ENCODE measurements at places on chromosomes 3 and 15.
A peak's percentile ranks its signal among the peaks of the same experiment; 100 is the strongest.

- no peak for DNase-seq
These were observed 57.9 kb upstream of the EPHB3 start for GRCh38 chr3:184503647-184504046.

- DNase-seq: no peak
These were observed 31.3 kb upstream of the TMEM115 start for GRCh38 chr3:50390508-50391224.

DNA sequence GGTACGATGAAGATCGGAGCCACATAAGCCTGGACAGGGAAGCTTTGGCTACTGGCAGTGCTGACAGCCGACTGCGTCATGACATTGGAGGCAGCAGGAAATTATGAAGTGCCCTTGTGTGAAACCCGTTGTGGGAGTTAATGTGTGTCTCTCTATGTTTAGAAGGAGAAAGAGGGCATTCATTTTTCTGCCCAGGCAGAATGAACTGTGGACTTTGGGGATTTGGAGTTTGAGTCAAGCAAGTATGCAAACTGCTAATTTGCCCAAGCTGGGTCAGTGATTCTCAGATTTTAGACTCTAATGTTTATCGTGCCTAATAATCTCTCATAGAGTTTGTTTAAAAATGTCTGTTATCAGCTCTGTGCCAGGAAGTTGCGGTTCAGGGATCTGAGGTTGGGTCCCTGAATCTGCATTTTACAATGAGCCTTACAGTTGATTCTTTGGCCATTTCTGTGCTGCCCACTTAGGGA lies 5.6 kb downstream of the CTXND1 start:
- no peak for DNase-seq

GRCh38 chr3:183554377-183554776 lies 1.1 kb downstream of the KLHL6 start:
- DNase-seq: no peak

DNA sequence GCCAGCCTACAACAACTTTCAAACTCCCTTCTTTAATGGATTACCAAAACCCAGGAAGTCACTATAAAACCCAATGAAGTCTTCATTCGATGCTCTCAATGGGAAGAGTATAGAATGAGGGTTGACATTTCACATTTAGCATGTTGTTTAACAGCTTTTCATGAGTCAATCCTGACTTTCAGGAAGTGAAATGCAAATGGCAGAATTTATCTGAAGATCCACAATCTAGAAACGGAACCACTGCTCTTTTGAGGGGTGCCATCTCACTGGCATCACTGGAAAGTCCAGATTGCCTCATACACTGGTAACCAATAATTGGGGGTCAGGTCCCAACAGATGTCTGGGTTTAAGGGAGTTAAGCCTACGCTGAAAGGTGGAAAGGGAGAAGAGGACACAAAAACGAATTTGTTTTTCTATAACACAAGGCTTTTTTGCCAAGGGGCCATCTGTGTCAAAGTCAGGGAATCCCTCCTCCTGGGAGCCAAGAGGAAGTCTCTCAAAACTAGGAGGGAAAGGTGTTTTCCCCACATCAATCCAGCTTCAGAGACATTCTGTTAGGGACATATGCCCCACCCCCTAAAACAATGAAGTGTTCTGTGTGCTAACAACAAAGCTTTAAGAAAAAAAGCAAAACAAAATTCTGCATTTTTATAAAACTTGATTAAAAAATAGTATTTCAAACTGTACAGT lies 12.0 kb upstream of the ATP1B3 start:
- no peak for DNase-seq

GRCh38 chr3:10551821-10552630 lies 46.6 kb upstream of the ATP2B2 start:
- peak; percentile 91 for DNase-seq

- DNase-seq: no peak
These were observed 359.5 kb upstream of the CNTN6 start for GRCh38 chr3:733313-733712.

DNA sequence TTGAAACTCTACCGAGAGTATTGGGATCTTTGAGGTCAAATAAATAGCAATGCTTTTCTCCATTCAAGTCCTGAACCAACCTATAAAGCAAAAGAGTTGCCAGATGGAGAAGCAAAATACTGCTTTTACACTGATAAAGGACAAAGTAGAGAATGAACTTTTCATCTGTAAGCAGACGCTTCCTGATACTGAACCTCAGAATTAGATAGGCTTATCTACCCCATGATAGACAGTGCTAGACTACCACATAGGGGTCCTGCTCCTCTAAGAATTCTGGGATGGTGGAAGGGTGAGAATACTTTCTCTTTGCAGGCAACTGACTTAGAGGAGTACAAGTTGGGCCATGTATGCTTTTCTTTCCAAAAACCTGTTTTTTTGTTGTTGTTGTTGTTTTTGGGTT lies 9.5 kb downstream of the SAXO2 start:
- DNase-seq: no peak

DNA sequence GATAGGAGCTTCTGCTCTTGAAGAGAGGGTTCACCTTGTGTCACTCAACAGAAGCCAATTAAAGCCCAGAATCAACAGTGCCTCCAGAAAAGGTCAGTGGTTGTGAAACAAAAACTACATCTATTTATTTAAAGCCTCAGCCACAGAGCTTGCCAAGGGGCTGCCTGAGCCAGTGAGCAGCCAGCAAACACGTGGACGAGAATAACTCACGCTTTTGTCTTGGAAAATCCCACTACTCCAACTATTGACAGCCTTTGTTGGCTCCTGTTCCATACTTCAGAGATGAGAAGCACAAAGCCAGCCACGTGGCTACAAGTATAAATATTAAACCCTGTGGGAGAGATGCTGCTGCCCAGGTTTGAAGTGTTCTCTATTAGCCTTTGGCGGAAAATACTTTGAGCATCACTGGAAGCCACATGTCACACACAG lies 10.3 kb downstream of the GPR156 start:
- no peak for DNase-seq

DNA sequence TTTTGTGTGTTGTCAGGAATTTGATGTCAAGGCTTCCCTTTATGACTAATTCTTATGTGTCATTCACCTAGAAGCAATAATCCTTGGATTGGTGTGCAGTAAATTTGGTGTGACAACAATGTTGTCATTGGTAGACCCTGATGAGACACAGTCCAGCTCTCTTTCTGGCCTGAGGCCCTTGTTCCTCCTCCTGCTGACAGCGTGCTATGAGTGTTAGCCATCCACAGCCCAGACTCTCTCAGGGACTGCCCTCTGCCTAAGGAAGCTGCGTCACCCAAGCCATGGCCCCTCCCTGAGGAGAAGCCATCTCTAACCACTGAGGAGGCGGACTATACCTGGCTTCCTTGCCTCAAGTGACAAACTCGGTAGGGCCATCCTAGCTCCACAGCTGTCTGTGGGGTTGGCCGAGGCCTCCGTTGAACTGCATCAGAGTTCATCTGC lies 13.3 kb upstream of the TM4SF1 start:
- DNase-seq: no peak

DNA sequence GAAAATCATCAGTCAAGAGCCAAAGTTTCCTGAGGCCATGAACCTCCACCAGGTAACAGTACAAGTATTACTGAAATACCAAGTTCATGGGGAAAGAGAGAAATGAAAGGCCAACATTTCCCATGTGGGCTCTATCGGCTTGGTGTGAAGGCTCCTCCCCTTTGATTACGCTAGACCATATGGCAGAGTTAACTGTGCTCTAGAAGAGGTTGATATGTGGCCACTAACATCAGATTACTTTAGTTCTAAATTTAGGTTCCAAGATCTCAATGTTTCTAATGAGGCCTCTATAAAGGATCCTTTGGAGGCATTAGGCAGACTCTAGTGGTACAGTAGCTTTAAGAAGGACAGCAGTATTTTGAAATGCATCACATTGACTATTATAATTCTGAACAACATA lies 127.1 kb downstream of the SEMA6D start:
- no peak for DNase-seq

DNA sequence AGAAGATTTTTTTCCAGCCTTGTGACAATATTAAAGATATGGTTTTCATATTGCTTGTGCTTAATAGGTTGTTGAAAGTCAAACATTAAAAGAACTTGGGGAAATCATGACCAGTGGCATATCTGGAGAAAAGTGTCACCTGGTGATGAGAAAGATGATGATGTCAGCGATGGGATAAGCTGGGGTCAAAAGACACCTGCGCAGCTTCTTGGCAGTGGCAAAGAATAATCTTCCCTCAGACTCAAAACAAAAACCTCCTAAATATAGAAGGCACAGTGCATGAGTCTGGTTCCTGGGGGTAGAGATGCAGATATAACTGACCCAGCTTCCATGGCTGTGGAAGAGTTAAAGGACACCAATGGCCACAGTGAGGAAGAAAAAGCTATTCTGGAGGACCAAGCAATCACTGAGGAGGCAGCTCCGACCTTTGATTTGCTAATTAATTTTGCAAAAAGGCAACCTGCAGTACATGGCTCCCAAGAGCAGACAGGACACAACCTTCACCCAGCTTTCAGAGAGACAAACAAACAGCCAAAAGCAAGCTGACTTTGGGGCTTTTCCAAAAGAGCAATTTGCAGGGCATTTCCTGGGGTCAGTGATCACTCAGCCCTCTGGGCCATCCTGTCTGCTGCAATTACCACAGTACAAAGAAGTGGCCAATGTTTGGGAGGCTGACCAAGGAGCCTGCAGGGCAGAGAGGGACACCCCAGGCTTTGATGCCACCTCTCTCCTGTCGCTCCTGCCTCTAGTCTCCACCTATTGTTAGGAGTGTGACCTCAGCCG lies 17.6 kb upstream of the SEMA5B start:
- DNase-seq: no peak

DNA sequence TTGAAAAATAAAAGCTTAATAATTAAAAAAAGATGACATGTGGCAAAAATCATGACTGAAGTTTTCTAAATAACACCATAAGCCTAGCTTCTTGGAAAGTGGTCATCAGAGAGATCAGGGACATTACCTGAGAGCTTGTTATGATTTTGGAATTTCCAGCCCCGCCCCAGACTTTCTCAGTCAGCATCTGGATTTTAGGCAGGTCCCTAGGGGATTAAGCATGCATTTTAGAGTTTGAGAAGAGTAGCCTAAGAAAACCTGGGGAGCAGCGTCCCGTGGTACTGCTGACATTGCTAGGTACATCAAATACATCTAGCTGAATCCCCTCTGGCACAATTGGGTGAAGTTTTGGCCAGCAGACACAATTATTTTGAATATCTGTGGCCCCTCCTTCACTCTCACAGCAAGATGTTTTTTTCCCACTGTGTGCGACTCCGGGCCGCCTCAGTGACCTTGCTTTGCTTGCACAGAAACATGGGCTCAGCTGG lies 58.7 kb upstream of the MEF2A start:
- DNase-seq: no peak

DNA sequence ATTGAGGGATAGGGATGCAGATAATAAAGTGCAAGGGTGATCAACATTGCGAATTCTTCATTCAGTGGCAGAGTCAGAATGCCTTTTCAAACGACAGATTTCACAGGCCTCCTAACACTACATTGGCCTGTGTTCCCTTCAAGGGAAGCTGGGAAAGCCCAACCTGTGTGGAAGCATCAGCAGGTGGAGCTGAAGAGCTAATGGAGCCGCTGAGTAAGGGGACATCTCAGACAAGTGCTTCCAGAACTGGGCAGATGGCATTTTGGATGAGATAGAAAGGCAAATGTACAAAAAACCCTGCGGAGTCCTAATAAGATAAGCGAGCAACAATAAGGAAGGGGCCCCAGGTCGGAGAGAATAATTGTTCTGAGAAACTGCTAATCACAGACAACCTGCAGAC lies 8.5 kb upstream of the SLC24A5 start:
- no peak for DNase-seq

DNA sequence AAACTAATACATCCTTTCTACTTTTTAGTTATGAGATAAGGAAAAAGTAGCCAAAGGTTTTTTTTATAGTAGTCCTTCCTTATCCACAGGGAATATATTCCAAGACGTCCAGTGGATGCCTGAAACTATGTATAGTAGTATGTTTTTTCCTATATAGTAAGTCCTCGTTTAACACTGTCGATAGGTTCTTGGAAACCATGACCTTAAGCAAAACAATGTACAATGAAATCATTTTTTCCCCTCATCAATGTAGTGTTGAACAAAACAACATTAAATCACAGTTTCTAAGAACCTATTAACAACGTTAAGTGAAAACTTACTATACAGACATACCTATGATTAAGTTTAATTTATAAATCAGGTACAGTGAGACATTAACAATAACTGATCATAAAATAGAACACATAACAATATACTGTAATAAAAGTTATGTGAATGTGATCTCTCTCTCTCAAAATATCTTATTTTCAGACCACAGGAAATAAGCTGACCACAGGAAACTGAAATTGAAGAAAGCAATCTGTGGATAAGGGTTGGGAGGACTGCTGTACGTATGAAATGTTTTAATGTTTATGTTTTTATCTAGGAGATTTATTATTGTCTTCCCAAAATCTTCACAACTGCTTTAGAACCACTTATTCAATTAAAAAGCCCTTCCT lies 20.6 kb downstream of the COPS2 start:
- DNase-seq: no peak

- DNase-seq: no peak
These were observed 21.9 kb upstream of the PLSCR2 start for GRCh38 chr3:146491303-146491702.

DNA sequence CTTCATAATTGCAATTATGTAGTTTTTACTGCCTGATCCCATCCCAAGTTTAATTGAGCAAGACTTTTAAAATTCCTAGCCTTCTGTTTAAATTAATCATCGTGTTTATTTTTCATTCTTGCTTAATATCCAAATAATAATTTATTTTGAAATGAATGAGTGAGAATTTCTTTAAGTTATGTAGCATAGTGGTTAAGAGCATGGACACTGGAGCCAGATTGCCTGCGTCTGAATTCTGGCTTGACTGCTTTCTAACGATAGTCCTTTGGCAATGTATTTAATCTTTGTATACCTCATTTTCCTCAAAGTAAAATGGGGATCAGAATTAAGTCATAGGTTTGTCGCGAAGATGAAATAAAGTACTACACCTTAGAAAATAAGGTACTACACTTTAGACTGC lies 71.4 kb downstream of the LRRC49 start:
- no peak for DNase-seq

DNA sequence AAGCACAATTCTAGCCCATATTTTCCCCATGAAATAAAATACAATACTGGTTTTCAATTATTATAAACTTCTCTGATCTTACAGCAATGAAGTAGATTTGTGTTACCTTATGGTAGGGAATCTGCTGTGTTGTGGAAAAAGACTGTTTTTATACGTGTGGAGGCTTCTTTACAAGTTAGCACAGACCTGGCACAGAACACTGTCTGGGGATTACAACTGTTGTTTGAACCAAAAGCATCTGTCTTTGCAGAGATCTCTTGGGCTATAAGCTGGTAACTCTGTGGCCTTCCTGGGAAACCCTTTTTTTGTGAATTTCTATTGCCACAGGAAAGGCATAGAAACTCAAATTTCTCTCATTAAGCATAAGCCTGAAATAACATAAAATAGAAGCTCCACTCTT lies 581.9 kb downstream of the TUSC7 start:
- DNase-seq: no peak

DNA sequence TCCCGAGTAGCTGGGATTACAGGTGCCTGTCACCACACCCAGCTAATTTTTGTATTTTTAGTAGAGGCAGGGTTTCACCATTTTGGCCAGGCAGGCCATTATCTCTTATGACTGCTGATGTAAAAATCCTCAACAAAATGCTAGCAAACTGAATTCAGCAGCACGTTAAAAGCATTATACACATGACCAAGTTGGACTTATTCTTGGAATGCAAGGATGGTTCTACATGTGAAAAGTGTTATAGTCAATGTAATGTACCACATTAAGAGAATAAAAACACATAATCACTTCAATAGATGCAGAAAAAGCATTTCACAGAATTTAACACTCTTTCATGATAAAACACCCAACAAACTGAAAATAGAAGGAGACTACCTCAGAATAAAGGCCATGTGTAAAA lies 20.2 kb downstream of the RNF13 start:
- no peak for DNase-seq

GRCh38 chr15:60593170-60593478 lies 114.2 kb upstream of the ICE2 start:
- no peak for DNase-seq
